Choroid plexus epithelial cell (primary cell): ENCODE measurements at places on chromosomes 6 and 20.

GRCh38 chr6:162621246-162621645 lies 106.3 kb downstream of the PRKN start:
- DNase-seq, result peak; percentile 36

GRCh38 chr20:13336308-13337089 lies 115.4 kb downstream of the ISM1 start:
- DNase-seq, result no peak

- DNase-seq, result no peak
Observed at GRCh38 chr6:3285732-3286131, 27.0 kb downstream of the PSMG4 start.

DNA sequence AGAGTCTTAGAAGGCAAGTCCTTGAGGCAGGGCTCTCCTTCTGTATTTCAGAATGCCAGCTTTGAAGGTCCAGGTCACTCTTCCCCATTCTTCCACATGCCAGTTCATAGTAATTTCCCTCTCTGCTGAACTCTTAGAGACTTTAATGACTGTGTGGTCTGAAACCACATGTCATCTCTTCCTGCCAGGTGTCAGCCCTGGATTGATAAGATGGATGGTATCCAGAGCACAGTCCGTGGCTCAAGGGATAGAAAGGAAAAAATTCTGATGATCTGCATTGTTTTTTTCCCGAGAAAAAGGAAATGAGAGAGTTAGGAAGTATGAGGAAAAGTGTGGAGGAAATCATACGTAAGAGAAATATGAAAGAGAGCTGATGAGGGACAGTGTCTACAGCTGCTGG lies 250.9 kb downstream of the TPBG start:
- no peak for DNase-seq

DNA sequence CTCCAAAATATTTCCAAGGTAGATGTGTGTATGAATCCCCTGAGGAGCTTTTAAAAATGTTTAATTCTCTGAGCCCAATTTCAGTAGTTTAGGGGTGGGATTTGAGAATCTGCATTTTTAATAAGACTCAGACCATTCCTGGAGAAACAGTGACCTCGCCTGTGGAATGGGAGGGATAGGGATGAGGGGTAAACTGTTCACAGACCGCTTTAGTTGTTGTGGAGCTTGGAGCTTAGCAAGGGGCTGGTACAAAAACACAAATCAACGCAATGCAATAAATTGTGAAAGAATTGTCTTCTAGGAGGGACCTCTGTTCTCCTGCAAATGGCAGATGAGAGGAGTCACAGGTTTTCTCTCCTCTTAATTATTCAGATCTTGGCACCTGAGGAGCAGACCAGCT lies 239.3 kb upstream of the SULF2 start:
- no peak for DNase-seq

DNA sequence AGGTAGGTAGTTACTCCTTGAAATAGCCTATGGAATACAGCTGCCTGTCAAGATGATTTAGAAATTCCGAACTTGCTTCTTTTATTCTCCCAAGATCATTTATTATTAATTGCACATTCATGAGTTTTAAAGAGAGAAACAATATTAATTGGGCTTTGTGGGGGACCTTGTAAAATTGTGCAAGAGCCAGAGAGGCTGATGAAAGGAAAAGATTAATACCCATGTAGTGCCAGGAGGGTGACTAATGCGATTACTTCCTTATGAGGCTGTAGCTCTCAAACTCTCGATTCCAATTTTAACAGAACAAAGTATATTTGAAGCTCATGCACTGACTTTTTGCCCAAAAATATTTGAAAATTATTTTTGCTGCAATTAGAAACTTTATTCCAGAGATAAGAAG lies 423.8 kb upstream of the ID4 start:
- peak; percentile 29 for DNase-seq
